ENCODE measurements at places on chromosomes 2 and 18.

GRCh38 chr2:3703757-3704355, 481 bp downstream of the DCDC2C start:
- no peak for DNase-seq

DNA sequence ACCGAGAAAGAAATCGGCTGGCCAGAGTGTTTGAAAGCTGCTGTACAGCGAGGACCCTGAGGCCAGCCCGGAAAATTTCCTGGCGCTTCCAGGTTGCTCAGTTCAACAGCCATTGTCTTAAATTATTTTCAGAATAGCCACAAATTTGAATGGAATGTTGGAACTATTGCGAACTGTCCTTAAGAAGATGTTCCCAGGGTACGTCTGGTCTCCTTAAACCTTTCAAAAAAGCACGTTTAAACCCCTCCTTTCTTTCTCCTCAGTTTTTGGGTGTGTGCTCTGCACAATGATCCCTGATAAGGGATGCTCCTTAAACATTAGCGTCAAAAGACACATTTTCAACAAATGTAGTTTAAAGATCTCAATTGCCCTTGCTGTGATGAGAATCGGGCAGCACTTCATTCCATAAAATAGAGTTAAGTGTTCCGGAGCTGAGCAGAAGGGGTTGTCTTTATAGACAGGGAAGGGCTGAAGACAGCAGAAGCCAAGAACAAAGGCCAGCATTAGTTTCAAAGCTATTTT, 14.5 kb upstream of the LPIN2 start:
- no peak for DNase-seq

DNA sequence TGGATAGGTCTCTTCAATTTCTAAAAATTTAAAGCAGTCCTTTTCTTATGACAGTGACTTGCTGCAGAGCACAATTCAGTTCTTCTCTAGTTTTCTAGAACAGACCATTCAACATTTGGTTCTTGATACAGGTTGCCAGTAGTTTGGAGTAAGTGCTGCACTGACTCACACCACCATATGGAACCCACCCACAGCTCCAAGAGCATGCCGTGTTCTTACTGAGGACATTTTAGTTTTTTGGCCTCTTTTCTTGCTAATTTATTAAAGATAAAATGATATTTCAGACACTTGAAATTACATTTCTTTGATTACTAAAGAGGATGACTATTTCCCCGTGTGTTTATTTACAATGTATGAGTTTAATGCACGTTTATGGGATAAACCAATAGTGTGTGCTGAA, 120.0 kb downstream of the COL4A4 start:
- no peak for DNase-seq

DNA sequence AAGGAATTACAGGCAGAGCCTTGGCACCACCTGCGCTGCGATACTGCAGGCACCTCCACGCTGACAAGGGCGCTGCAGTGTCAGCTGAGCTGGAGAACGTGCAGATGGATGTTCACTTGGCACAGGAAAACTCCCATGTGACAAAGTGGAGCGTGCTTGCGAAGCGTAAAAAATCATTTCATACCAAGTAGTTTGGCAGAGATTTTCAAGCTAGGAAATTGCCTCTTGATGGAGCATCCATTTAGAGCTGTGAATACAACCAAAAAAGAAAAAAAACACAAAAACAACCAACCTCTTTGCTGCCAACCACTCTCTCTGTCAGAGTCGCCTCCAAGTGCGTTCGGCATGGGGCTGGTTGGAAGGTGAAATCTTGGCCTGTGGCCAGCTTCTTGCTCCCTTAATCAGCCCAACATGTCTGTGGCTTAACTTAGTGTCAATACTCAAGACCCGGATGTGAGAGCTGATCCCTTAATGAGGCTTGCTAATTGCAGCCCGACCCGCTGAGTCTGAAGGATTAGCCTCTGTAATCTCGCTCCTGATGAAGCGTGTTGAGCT, 38.1 kb downstream of the ACOXL start:
- DNase-seq: no peak

GRCh38 chr18:44849361-44849760, 168.7 kb downstream of the SETBP1 start:
- no peak for DNase-seq

GRCh38 chr2:32558492-32558891, 69.4 kb upstream of the TTC27 start:
- DNase-seq: no peak

- DNase-seq: no peak
Measured at GRCh38 chr2:19086231-19086651, 272.2 kb downstream of the OSR1 start.

DNA sequence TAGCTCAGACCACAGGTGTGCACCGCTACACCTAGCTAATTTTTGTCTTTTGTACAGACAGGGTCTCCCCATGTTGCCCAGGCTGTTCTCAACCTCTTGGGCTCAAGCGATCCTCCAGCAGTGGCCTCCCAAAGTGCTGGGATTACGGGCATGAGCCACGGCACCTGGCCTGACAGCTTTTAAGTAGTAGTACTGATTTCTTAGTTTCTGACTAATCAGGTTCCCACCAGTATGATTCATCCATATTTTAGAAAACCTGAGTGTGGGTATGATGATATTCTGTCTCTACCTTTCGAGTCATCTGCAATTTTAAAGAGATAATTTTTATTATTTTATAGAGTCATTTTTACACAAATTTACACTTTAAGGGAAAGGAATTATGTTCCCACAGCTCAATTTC, 46.4 kb upstream of the GULP1 start:
- DNase-seq: no peak

Measured in esophagus squamous epithelium (tissue), 5 donors.